Eye (tissue), 1 donor: ENCODE measurements at places on chromosomes 11 and 22.

DNA sequence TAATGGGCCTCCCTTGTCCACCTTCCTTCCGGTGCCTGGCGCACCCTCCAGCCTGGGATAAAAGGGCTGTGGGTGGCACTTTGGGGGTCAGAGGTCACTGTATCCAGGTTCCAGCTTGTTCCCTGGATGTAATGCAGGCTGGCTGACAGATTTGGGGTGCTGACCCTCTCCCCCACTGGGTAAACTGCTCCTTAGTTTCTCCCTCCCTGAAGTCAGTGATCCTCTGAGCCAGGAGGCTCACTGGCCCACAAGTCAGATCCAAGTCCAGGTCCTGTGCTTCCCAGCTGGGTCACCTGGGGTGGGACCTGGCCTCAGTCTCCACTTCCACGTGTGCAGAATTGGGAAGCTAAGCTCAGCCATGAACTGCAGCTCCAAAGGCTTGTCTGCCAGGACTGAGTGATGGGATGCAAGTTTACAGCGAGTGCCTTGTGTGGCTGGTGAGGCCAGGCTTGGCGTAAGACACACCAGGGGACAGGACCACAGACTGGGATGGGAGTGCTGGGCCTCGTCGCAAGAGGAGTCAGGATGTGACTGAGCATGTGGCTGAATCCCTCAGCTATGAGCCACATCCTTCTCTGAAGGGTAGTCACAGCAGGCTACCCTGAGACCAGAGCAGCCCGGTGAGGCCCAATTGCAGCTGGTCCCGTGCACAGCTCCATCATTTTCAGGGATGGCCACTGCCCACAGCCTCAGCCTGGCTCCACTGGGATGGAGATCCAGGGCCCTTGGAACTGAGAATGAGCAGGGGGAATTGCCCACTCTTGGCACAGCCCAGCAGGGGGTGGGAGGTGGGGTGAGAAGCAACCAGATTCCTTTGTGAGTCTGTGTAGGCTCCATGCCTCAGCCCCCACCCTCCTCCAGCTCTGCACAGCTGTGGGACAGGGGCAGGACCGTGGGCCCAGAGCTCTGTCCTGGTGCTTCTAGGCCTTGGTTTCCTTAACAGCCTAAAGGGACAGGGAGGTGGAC, 7.2 kb downstream of the SHISA8 start:
- no peak for DNase-seq

DNA sequence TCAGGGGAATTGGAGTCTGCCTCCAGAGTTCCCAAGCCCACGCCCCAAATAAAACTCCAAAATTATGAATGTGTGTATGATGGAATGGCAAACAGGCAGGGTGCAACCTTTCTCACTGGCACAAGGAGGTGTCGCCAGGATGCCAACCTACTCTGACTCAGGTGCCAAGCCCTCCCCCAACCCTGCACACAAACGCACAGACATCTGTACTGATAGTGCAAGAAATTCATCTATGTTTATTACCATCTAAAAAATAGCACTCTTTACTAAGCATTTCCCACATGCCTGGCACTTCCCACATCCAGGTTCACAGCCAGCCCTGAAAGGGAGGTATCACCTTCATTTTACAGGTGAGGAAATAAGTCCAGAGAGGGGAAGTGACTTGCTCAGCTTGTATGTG, 1.2 kb downstream of the PLA2G3 start:
- DNase-seq, result no peak

DNA sequence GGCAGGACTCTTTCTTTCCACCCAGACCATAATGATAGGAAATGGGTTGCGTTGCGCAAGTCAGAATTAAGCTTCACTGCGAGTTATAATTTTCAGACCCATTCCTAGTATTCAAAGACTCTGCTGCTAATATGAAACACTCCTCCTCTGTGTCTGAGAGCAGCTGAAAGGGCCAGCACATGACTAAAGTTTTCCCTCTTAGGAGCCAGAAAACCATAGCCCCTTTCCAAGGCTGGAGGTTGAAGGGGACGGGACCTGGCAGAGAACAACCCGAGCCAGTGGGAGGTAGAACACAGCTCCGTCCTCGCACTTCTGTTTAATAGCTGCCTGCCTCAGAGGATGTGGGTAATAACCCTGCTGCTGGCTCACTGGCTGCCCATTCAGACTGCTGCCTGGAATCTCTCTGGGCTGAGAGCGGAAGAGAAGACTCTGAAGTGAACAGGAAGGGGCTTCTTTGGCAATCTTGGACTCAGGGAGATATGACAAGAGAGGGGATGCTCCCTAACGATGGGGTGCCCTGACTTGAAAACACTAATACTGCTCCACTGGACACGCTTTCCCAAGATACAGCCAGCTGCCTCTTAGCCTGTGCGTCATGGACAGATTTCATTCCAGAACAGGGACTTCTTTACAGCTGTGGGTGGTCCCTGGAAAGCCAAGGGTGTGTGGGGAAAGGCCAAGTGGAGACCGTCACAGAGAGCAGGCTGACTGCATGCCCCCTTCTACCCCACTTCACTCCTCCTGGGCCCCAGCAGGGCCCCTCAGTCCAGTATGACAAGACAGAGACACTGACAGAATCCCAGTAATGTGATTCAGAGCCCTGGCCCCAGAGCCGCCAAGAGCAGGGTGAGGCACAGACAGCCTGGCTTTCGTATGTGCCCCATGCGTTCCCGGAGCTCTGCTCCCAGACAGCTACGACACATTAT, 156.9 kb downstream of the FEZ1 start:
- peak; percentile 63 for DNase-seq

DNA sequence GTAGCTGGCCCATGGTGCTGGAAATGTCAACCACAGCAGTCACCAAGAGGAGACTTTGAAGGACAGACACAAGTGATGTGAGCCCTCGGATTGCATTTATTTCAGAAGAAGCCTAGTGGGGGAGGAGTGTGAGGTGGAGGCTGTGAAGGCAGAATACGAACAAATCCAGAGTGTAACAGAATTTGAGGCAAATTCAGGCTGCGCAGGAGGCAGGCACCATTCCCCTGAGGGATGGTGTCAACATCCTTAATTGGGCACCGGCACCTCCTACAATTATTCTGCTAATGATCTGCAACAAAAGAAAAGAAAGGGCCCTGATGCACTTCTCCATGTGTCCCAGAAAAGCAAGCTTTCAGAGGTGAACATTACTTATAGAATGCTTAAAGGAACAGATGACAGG, 32.2 kb downstream of the CWC15 start:
- peak; percentile 32 for DNase-seq

DNA sequence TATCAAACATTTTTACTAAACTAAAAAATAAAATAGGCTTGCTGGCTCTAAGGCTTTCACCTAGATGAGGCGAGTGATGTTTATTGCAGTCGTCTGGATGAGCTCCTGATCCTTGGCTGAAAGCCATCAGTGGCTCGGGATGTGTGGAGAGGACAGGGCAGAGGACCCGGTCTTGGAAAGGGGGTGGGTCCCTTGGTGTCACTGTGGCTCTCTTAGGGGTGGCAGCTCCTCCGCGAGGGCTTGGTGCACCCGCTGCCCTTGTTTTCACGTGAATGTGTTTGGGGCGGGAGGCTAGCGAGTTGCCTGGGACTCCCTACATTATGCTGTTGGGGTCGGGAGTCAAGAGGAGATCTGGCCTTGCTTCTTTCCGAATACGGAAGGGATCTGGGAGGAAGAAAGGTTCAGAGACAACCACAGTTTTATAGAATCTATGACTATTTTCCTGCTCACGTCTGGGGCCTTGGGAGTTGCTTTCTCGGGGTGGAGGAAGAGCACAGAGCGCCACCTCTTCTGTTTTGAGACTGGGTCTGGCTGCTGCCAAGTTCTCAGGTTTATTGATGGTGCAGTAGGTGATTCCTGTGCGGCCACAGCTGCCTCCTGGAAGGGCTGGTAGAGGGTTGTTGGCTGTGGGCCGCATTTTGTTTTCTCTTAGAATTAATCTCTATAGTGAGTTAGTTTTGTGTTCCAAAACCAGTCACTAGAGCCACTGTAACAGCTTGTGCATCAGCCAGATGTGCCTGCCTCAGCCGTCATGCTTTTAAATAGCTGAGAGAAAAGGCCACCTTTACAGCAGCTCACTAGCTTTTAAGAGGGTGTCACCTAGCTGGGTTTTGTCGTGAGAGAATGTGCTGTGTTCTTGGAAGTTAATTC, 12.8 kb downstream of the TBC1D22A start:
- no peak for DNase-seq

DNA sequence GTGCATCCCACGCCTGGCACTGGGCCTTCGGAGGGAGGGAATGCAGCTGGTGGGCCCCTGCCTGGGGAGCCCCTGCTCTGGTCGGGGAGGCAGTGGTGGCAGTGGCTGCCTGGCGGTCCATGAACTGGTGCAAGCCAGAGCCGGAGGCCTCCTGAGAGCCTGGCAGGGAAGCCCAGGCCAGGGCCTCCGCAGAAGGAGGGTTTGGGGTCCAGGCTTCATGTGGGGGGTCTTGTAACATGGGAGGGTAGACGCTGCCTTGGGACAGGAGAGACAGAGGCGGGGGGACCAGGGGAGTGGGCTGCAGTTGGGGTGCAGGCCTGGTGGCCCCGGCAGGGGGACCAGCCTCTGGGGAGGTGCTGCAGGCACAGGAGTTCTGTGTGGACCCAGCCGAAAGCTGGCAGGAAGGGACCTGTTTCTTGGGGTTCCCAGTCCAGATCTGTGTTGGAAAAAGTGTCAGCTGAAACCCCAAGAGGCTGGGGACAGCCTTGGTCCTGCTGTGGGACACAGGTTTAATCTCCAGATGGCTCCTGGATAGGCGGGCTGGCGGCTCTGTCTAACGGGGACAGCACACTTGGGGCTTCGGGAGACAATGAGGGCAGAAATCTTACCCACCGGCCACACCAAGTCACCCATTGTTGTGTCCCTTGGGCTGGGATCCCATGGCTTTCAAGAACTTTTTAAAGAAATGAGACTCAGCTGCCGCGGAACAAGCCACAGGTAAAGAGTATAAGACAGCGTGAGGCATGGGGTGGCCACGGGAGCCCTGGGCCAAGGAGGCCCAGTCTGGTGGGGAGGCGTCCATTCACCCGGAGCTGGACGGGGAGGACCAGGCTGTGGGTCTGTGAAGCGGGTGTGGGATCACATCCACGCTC, 73.5 kb downstream of the KCNQ1 start:
- DNase-seq, result no peak

DNA sequence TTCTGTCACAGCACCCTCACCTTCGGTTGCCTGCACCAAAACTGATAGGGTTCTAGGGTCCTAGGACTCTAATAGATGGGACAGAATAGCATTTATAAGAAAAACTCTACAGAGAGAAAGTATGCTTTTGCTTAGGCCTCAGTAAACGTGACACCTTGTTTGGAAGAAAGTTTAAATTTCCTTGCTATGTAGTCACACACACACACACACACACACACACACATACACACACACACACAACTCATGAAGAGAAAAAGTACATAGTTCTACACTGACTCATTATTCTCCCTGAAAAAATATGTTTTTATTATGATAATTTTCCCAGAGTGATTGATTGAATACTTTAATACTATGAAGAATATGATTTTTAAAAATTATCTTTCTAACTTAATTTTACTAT, 220.8 kb upstream of the SNX19 start:
- DNase-seq, result no peak

- no peak for DNase-seq
Observed at GRCh38 chr11:102368472-102368871, 21.5 kb downstream of the BIRC2 start.

DNA sequence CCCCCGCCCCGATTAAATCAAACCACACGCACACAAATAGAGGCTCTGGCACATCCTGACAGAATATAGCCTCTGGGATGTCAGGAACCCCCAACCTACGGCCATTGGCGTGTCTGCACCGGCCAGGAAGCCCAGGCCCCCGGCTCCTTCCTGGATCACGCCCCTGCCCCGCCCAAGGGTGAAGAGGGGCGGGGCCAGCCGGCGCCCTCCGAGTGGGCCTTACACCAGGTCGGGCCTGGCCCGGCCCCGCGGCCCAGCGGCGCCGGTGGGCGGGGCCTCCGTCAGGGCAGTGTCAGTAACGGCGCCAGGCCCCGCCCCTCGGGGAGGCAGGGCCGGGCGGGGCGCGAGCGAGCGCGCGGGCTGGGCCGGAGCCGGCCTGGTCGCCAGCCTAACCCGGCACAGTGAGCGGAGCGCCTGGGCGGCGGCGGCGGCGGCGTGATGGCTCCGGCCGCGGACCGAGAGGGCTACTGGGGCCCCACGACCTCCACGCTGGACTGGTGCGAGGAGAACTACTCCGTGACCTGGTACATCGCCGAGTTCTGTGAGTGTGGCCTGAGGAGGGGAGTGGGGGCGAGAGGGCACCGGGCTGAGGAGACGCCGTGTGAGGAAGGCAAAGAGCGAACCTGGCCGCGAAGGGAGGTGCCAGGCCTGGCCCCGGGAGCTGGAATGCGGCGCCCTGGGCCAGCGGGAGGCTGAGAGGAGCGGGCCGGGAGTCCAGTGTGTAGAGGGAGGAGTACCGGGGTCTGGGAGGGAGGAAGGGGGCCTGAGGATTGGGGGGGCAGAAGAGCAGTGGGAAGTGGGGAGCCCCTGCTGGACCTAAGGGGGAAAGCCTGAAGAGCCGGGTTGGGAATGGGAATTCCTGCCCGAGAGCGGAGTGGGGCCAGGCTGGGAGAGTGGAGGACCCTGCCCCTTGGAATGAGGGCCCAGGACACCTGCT, at the start of gene ACER3:
ACER3 (plus strand) TSS at position 380 of the 937 bp plus-strand sequence; CDS start at position 439, 59 bp downstream.
- DNase-seq, result peak; percentile 93

DNA sequence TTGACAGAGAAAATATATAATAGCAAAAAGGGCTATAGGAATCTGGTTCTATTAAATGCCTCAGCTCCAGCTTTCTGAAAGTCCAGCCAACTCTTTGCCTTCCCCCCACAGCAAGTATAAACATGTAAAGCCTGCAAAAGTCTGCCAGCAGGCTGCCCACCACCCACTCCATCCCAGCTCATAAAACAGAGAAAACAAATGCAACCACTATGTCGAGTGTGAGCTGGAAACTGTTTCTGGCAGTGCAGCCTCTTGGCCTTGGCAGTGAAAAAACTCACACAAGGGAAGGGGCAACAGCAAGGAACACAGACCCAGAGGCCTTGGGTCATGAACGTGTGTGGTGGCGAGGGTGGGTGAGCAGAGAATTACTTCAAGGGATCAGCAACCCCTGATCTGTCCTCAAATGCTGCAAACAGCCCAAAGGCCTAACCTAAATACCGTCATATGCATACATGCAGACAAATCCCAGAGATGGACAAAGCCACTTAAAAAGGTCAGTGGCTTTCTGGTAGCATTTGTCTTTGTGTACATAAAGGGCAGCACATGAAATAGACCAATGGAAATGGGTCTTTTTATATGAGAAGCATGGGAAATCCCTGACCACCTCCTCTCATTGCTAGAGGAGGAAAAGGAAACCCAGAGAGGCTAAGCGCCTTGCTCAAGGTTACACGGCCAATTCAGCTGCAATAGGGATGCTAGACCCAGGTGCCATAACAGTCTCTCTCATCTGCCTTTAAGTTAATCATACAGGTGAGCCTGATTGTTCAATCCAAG, 74.8 kb downstream of the NAT10 start:
- no peak for DNase-seq

DNA sequence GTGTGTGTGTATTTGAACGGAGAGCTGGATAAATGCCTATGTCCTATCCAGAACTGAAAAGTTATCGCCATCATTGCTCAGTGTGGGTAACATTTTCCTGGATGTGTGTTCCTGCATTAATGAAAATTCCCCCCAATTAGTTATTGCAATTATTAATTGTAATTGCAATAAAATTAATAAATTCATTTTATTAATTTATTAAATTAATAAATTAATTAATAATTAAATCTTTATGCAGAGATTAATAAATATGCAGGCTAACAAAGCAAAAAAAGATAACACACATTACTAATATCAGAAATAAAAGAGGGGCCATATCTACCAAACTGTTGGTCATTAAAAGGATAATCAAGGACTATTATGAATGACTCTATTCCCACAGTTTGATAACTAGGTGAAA, 3.6 kb downstream of the RFPL3 start:
- no peak for DNase-seq

GRCh38 chr11:70371241-70371640, 27.1 kb upstream of the CTTN start:
- no peak for DNase-seq

- DNase-seq, result peak; percentile 24
Observed at GRCh38 chr11:10439351-10439750, 15.7 kb upstream of the AMPD3 start.
